ENCODE measurements at places on chromosomes 2 and 18.

DNA sequence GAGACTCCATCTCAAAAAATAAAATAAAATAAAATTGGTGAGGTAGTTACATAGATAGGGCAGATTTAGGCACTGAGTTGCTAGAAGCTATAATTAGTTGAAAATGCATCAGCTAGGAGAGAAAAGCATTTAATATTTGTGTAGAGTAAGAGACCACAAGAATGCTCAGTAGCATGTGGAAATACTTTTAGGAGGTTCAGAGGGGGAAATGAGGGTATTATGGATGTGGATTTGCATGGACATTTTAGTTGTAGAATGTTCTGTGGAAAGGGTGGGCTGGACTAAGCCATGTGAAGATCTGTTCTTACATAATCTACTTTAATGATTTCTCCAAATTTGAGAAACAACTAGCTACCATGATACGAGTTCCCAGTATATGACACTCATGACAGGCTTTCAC lies 95.5 kb downstream of the ATP9B start:
- no peak for DNase-seq

DNA sequence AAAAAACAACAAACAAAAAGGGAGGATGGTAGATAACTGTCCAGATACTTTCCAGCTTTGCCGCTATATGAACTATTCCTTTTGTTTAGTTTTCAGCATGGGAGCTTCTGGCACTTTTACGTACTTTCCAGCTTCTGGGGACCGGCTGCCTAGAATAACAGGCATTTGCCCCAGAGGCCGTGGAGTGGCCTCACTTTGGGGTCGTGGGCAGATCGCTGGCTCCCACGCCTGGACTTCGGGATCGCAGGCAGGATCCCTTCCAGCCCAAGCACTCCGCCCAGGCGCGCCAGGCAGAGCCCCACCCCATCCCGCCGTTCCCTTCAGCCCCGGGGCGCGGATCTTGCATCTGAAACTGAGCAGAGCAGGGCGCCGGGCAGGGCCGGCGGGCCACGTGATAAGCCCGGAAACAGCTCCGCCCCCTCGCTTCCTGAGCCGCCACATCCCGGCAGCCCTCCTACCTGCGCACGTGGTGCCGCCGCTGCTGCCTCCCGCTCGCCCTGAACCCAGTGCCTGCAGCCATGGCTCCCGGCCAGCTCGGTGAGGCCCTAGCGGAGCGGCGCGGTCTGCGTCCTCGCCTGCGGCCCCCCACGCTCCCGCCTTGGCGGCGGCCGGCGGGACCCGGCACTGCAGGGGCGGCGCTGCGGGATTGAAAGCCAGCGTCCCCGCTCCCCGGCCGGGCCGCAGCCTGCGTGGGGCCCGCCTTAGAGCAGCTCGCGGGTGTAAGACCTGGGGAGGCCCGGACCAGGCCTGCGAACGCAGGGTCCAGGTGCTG lies at the start of gene ATIC:
ATIC (plus strand) TSS at position 435 of the 772 bp plus-strand sequence; CDS start at position 519, 84 bp downstream.
- DNase-seq, result peak; percentile 93

DNA sequence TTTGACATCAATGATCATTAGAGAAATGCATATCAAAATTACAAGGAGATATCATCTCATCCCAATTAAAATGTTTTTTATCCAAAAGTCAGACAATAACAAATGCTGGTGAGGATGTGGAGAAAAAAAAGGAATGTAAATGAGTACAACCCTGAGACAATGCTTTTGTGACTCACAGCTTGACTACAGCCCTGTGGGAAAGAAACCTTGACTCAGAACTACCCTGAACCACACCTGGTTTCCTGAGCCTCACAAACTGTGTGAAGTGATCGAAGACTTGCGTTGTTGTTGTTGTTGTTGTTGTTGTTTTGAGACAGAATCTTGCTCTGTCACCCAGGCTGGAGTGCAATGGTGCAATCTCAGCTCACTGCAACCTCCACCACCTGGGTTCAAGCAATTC lies 266.6 kb upstream of the MYT1L start:
- DNase-seq, result no peak

DNA sequence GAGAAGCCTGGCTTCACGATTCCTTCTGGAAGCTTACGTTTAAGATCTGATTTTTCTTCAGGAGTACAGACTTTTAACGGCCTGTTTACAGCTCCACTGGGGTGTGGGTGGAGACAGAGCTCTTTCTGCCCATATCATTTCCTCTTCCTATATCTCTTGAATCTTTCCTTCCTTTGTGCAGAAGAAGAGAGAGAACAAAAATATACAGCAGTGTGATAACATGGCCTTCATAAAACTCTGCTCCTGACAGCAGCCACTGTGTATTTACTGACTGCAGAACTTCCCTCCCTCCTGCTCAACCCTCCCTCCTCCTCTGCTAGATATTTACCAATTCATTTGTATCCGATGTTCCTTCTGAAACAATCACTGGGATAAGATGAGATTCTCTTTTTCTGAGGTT lies 34.1 kb upstream of the REEP1 start:
- DNase-seq, result no peak

- no peak for DNase-seq
Measured at GRCh38 chr2:118319271-118319684, 231.0 kb downstream of the INSIG2 start.

DNA sequence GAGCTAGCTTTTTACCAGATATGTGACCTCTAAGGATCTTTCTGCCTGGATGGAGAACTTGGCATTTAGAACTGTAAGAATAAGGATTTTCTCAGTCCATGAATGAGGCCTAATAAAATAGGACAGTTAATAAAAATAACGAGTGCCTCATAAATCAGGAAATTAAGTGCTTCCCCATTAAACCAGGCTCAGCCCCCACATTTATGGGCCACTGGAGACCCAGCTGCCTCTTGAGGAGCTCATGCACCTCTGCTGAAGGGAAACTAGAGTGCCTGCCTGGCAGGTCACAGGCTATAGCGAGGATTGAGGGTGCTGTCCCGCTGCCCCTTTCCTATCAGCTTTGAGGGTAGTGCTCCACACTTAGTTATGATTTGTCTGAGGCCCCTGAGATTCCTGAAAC lies 158.0 kb downstream of the ALK start:
- no peak for DNase-seq

- DNase-seq, result no peak
Measured at GRCh38 chr2:230439590-230439989, 23.6 kb downstream of the SP100 start.

GRCh38 chr2:23131066-23131575 lies 253.9 kb upstream of the KLHL29 start:
- no peak for DNase-seq

- peak; percentile 64 for DNase-seq
Measured at GRCh38 chr18:63788447-63789096, 13.4 kb downstream of the SERPINB7 start.

- peak; percentile 22 for DNase-seq
Measured at GRCh38 chr2:10332402-10333246, 29.9 kb downstream of the HPCAL1 start.

- DNase-seq, result no peak
Measured at GRCh38 chr2:233778030-233778429, at the start of gene MROH2A. MROH2A (plus strand) TSS chr2:233778330; CDS start chr2:233779359, 1,029 bp downstream.

GRCh38 chr2:58923869-58924268 lies 682.7 kb upstream of the FANCL start:
- DNase-seq, result no peak

DNA sequence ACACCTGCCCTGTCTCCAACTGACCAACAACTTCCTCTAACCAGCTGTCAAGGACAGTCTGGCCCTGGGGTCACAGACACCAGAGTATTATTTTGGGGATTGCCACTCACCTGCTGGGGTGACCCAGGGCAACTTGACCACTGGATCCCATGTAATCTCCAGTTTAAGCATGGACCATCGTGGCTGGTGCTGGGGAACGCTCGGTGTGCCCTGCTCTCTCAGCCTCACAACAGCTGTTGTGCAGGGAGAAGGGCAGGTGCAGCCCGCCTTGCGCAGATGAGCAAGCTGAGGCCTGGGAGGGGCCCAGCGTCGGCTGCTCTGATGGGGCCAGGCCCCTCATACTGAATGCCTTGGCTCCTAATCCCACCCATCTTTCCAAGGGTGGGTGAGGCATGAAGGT lies 21.0 kb upstream of the INHBB start:
- DNase-seq, result no peak

DNA sequence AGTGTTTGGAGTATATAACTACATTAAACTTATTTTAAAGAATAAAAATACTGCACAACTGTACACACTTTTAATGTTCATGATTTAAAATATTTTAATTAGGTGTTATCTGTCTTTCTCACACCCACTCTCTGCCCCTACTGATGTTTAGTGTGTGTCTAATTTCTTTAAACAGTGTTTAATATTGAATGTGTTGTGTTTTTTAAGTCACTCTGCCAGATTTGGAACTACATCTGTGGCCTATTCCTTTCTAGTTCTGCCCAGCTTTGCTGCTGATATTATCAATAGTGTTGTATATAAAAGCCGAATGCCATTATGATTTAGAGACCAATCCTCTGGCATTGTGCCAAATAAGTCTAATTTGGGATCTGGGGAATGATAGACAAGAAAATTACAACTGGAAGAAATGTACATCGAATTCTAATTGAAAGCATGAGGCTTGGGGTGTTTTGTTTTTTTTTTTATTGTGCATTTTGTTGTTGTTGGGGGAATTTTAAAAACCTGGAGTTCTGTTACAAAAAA lies 398.0 kb downstream of the CPS1 start:
- DNase-seq, result no peak

DNA sequence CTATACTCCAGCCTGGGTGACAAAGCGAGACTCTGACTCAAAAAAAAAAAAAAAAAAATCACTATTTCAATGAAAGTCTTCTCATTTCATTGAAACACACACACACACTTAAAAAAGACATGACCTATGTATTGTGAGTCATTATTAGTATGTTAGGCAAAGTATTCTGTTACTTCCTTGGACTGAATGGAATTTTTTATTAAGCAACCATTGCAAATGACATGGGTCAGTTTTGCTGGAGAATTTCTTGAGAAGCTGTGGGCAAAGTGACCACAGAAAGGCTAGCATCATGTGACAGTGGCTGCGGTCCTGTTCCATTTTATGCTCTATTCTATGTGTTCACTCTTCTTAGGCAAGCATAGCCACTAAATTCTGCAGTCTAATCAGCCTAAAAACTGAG lies 695.7 kb downstream of the TDRD15 start:
- DNase-seq, result no peak

DNA sequence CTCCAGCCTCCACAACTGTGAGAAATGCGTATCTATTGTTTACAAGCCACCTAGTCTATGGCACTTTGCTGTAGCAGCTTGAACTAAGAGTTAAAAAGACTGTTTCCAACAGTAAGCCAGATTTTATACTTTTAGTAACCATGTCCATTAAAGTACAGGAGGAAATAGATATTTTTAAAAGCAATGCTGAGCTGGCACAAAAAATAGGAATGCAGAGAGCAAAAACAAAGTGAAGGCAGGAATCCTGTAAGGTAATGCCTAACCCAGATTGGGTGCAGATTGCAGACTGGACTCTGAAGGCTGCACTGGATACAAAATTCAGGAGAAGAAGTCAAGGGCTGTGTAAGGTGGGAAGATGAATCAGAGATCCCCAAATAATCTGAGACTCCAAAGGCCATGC lies 55.5 kb downstream of the SH3YL1 start:
- DNase-seq, result no peak

DNA sequence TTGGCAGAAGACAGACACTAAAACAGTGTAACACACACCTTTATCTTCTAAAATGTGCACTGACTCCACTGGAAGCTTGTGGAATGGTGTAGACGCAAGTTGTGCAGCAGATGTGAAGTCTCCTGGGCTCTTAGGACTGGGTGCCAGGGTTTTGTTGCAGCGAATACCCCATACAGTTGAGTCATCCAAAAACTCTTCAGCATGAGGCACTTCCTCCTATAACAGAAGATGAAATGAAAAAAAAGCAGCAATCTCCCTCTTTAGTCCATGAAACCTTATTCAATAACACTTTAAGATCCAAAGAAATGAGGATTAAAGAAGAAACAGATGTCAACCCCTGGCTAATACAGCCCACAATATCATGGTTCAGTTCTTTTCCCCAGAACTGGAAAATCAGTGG lies 22.2 kb downstream of the BUB1 start:
- DNase-seq, result no peak

- DNase-seq, result no peak
Measured at GRCh38 chr2:45841752-45842407, 190.4 kb downstream of the PRKCE start.

DNA sequence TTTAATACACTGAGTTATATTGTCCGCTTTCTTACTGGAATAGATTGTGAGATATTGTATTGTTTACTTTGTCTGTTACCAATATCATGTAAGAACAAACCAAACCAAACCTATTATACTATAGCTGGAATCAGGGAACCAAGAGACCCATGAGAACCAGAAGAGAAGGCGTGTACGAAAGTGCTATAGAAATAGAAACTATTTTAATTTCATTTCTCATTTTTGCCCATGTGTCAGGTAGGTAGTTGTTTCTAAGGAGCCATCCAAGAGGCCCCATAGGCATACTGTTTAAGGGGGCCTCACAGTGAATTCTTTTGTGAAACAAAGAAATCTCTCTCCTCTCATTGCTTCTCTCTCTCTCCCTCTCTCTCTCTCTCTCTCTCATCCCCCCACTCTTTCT lies 363.6 kb downstream of the RNF144A start:
- DNase-seq, result no peak

DNA sequence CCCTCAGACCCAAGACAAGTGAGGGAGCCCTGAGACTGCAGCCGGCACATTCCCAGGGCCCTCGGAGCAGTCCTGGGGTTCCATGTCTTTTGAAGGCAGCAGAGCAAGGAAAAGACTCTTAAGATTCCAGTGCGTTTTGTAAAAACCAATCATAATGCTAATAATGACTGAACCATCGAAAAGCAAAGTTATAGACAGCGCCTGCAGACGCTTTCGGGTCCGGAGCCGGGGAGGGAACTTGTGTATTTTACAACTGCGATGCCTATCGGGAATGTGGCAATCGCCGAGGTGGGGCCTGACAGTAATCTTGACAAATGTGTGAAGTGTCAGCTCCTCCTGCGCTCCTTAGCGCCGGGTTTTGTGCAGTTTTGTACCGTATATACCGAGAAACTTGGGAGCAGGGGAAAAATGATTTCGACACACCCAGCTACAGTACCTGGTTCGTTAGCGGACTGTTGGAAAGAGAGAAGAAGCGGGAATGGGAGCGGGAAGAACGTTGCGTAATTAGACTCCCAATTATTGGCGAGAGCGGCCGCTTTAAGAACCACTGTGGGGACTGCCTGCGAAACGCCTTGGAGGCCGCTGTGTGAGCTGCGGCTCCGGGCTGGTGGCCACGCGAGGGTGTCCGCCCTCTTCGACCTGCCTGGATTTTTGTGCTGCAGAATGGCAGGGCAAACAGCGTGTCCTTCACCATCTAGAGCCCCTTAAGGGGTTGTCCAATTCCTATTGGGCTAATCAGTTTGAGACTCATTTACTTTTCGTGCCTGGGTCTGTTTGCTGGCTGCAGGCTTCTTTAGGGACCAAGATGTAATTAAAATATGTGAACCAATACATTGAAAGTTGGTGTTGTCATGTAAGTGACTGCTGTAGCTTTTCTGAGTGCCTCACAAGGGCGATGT lies 2.4 kb downstream of the EPAS1 start:
- DNase-seq, result no peak
